ENCODE measurements at places on chromosomes 16 and 17.

DNA sequence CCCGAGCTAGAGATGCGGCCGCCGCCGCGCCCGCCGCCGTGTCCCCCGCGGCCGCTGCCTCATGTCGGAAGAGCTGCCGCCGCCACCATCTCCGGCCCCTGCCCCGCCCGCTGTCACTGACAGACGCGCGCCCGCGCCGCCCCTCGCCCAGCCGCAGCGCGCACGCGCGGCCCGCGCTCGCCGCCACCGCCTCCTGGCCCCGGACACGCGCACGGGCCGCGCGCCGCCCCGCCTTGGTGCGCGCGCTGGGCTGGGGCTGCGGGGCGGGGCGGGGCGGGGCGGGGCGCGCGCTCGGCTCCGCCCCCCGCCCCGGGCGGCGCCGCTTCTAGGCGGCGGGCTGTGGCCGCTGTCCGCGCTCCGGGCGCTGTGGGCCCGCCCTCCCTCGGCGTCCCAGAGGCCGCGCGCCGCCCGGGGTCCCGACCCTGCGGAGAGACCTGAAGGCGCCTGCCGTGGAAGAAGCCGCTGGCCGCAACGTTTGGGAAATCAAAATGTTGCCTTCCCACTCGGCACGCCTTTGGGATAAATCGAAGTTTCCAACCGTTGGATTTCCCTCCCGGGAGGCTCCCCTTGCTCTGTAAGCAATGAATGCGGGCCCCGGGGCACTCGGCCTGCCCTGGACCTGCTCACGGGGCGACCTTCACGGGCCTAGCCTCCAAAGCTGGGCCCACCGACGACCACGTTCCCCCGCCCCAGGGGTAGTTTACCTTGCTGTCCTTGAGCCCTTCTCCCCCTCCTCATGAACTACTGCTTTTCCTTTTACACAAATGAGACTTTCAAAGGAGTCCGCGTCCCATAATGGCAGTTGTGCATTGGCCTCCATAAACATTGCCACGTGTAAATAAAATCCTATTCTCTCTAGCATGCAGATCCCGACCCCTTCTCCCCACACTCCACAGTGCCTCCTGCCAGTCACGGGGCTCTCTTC, at the start of gene ADCY9:
Gene ADCY9, minus strand, starts transcription at position 118 of the 925 bp plus-strand sequence. CDS start 1,000 bp downstream, outside the sequence.
- DNase-seq = peak; percentile 87

DNA sequence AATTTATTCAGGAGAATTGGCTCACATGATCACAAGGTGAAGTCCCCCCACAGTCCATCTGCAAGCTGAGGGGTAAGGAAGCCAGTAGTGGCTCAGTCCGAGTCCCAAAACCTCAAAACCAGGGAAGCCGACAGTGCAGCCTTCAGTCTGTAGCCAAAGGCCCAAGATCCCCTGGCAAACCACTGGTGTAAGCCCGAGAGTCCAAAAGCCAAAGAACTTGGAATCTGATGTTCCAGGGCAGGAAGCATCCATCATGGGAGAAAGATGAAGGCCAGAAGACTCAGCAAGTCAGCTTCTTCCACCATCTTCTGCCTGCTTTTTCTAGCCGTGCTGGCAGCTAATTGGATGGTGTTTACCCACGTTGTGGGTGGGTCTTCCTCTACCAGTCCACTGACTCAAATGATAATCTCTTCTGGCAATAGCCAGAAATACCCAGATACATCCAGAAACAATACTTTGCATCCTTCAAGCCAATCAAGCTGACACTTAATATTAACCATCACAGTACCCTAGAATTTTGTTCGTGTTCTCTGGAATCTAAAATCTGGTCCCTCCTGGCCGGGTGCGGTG, 40.4 kb downstream of the TMEM114 start:
- DNase-seq = no peak

- DNase-seq = no peak
Measured at GRCh38 chr17:82874011-82874835, 34.4 kb upstream of the ZNF750 start.

- DNase-seq = no peak
Measured at GRCh38 chr16:11084876-11085485, 140.6 kb downstream of the CLEC16A start.

DNA sequence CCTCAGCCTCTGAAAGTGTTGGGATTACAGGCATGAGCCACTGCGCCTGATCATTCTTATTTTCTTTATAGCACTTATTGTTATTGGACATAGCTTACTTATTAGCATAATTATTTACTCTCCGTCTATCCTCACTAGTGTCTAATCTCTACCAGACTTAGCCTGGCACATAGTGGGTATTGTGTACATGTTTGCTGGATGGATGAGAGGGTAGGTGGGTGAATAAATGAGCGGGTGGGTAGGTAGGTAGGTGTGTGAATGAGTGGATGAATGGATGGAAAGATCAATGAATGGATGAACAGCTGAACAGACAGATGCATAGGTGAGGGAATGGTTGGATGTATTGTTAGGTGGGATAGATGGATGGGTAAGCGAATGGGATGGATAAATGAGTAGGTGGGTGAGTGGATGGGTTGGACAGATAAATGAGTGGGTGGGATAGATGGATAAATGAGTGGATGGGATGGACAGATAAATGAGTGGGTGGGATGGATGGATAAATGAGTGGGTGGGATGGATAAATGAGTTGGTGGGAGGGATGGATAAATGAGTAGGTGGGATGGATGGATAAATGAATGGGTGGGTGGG, 51.9 kb downstream of the ABCC6 start:
- no peak for DNase-seq

DNA sequence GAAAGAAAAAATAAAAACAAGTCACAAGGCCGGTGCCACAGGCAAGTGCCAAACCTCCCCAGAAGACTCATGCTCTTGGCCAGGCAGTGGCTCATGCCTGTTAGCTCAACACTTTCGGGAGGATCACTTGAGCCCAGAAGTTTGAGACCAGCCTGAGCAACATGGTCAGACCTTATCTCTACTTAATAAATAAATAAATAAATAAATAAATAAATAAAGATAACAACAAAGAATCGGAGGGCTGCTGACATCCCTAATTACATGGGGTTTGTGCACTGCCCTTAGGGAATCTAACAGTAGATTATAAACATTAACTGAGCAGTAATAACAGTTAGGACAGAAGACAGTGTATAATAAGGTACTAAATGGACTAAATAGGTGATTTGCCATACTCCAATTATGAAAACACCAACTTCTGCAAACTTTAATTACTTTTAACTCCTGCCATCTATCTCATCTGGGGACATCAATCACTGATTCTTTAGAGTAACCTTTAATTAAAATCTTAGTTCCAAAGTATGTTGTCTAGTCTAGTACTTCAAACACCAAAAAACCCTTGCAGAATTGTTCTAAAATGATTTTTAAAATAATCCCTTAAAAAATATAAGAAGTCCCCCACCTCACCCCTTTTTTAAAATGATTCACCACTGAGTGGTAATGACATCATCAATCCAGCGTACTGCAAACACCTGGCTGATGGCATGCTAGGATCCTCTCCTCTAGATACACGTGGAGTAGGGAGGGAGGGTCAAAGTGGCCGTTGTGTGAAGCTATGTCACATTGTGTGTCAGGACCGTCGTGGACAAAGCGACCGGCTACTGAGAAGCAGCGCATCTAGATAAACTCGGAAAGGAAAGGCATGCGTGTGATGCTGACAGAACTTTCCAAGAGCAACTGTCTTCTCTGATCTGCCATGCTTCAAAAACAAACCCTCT, 28.5 kb downstream of the CYTH1 start:
- DNase-seq = no peak

DNA sequence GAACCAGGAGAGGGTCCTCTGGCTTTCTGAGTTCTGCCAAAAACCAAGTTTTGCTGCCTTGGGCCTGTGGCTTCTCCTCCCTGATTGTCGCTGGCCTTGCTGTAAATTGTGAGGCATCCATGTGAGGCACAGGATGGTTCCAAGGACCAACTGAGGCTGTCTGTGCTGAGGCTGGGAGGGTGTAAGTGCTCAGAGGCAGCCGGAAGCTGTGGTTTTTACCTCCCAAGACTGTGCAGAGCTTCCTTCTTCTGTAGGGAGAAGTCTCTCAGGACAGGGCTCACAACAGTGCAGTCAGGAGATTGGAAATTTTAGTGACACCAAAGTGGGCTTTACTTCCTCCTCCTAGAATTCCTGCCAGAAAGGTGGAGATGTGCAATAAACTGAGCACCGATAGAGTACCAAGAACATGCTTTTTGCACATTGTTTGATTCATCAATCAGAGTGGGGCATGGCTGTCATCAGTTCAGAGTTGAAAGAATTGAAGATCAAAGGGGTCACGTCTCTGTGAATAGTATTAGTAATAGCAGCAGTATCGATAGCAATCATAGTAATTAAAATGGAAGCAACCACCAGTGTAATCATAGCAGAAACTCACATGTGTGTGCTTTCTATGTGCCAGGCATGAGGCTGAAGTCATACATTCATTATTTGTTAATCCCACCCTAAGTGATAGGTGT, 467.1 kb downstream of the WWOX start:
- no peak for DNase-seq

DNA sequence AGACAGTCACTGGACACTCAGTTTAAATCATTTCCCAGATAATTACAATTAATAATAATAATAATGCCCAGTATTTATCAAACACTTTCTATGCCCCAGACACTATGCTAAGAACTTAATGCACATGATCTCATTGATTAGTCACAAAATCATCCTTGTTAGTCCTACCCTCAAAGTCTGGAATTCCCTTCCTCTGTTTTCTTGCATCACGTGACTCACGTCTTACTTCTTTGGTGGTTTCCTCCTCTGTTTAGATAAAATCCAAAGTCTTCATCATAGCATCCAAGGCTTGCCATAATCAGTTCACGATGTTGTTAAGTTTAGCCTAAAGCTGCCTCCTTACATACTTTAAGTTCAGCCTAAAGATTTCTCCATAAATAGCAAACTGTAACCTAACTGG, 471.9 kb downstream of the PMP22 start:
- peak; percentile 93 for DNase-seq

- DNase-seq = no peak
Measured at GRCh38 chr17:61396586-61397085, 3.0 kb upstream of the TBX2 start.

DNA sequence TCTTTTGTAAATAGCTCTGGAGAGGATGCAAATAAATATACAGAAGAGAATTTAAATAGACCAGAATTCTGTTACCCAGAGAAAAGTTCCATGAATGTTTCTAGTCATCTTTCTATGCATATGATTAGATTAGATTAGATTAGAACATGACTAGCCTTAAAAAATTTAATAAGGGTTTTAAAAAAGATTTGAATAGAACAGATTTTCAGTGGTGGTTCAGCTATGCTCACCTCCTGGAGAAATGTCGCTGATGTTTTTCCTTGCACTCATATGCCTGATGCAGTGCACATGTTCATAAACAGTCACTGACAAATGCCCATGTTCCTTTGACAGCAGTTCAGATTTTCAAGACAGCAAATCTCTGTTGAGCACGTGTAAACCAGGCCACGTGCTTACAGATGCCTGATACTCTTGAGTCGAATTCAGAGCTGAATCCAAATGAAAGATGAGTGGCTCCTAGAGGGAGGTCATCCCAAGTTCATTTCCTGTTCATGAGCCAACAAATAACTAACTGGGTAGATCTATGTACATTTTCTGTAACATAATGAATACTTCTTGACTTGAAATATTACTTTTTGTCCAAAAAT, 19.9 kb upstream of the RAB11FIP4 start:
- peak; percentile 77 for DNase-seq
